Suprapubic skin (tissue), 4 donors: ENCODE measurements at places on chromosomes 16 and 17.
A peak's percentile ranks its signal among the peaks of the same experiment; 100 is the strongest.

GRCh38 chr17:37830151-37830993, 85.5 kb upstream of the HNF1B start:
- no peak for DNase-seq

DNA sequence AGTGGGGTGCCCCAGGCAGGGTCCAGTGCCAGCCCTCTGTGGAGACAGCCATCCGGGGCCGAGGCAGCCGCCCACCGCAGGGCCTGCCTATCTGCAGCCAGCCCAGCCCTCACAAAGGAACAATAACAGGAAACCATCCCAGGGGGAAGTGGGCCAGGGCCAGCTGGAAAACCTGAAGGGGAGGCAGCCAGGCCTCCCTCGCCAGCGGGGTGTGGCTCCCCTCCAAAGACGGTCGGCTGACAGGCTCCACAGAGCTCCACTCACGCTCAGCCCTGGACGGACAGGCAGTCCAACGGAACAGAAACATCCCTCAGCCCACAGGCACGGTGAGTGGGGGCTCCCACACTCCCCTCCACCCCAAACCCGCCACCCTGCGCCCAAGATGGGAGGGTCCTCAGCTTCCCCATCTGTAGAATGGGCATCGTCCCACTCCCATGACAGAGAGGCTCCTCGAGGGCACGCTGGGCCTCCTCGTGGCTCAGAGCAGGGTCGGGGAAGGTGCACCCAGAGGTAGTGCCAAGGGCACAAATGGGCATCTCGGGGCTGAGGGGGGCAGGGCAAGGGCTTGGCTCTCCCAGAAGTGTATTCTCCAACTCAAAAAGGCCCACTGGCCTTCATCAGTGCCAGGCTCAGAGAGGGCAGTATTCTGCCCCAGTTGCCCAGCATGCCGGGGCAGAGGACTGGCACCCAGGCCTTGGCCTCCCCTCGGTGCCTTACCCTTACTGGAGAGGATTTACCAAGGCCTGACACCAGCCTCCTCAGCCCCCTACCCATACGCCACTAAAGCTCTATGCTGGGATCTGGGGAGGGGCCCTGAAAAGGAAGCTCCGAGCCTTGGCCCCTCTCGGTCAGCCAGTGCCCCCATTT, at the start of gene CDH5:
CDH5 (plus strand) TSS at position 259 of the 867 bp plus-strand sequence. CDS start 12,647 bp downstream, outside the sequence.
- peak; percentile 84 for DNase-seq

GRCh38 chr17:10775058-10775457, 28.8 kb downstream of the TMEM238L start:
- no peak for DNase-seq

DNA sequence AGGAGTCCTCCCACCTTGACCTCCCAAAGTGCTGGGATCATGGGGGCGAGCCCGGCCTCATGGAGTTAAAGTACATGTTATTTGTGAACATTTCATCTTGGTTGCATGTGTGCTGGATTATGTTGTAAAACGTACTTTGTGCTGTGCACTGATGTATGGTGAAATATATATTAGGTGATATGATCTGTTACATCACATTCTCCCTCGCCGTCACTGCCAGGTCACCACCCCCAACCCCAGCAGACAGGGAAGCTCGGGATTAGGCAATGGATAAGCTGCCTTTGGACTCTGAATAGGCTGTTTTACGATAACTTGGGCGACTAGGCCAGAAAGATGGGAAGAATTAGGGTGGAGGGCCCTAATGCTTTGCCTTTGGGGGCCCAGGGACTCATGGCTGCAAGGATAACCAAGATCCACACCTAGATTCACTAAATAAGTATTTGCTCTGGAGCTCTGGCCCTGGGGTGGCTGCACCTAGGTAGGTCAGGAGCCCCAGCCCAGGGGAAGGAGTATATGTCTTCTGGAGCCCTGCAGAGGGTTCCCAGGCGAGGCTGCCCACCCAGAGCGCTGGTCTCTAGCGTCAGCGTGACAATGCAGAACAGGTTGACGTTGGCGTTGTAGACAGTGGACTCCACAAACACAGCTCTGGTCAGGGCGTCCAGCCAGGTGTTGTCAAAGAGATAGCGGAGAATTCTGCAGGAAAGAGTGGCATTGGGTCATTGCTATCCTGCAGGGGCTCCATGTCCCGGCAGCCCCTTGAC, 27.1 kb upstream of the GCSH start:
- DNase-seq: no peak

DNA sequence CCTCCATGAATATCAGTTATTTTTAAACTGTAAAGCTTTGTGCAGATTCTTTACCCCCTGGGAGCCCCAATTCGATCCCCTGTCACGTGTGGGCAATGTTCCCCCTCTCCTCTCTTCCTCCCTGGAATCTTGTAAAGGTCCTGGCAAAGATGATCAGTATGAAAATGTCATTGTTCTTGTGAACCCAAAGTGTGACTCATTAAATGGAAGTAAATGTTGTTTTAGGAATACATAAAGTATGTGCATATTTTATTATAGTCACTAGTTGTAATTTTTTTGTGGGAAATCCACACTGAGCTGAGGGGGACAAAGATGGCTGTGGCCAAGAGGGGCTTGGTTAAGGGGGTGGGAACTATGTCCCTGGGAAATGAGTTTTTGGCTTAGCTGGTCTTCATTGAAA, 2.3 kb downstream of the CCL11 start:
- no peak for DNase-seq

DNA sequence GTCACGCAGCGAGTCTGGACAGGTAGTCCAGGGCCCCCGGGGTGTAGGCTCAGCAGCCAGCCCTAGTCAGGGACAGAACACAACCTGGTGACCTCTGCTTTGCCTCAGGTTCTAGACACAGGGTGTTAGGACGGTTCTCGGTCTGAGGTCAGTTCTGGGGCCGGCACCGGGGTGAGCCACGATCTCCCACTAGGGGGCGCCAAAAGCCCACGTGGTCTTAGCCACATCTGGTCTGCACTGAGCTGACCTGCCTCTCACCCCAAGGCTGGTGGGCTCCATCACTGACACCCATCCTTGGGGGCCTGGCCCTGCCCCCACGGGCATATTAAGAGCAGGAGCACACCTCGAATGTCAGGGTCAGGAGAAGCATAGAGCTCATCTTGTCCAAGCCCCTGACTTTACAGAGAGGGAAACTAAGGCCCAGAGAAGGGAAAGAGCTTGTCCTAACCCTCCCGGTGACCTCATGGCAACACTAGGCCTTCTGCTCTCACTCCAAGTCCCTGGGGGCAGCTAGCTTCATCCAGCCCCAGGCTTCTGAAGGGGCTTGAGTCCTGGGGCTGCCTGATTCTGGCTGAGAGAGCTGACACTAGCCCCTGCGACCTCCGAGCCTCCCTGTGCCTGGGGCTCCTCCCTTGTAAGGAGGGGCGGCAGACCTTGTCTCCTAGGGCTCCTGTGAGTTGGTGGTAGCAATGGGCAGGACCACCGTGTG, 9.0 kb downstream of the SLC5A10 start:
- peak; percentile 83 for DNase-seq

- no peak for DNase-seq
These were observed 26.1 kb upstream of the AMZ2 start for GRCh38 chr17:68221786-68222185.

- DNase-seq: no peak
These were observed 32.8 kb downstream of the MPHOSPH6 start for GRCh38 chr16:82136956-82137821.
